ENCODE measurements at places on chromosomes 4 and X. TPM values are rescaled to one million over a fixed set of nuclear protein-coding genes. Genes with fewer than 3 reads are reported as not detected.

DNA sequence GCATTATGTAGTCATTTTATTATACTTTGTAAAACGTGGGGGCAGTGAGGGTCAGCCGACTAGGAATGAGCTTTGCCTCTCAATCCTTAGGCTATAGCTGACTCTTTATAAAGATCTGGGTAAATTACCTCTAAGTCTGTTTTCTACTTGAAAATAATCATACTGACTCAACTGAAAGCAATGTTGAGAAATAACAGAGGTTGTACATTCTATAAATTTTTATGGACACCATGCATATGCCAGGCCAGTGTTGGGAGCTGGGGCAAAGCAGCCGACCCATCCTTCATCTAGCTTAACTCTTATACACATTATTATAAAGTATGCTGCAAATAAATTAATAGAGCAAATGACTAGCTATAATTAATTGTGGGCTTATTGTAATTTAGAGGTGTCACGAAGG lies 2.2 kb upstream of the DCUN1D4 start:
- peaks cover 13% of the 10 kb centered on the region for H3K4me1 ChIP-seq
- no peak overlapping the region for H3K4me3 ChIP-seq
- no peak for DNase-seq

- no peak for DNase-seq
- no peaks in the 10 kb centered on the region for H3K27me3 ChIP-seq
- H3K36me3 ChIP-seq: no peaks in the 10 kb centered on the region
- H3K27ac ChIP-seq: no peak overlapping the region
Observed at GRCh38 chr4:37002625-37003024, 241.9 kb upstream of the NWD2 start.

UCP1 gene
- polyA plus RNA-seq: not detected

TCEAL6 gene
- not detected for polyA plus RNA-seq

HMGB3 gene
- 24.1 TPM for polyA plus RNA-seq
